Left colon (tissue), 2 donors: ENCODE measurements at places on chromosomes 4 and X.

GRCh38 chr4:1413687-1414479 is 7.6 kb upstream of the NKX1-1 start:
- DNase-seq, result peak; percentile 14

DNA sequence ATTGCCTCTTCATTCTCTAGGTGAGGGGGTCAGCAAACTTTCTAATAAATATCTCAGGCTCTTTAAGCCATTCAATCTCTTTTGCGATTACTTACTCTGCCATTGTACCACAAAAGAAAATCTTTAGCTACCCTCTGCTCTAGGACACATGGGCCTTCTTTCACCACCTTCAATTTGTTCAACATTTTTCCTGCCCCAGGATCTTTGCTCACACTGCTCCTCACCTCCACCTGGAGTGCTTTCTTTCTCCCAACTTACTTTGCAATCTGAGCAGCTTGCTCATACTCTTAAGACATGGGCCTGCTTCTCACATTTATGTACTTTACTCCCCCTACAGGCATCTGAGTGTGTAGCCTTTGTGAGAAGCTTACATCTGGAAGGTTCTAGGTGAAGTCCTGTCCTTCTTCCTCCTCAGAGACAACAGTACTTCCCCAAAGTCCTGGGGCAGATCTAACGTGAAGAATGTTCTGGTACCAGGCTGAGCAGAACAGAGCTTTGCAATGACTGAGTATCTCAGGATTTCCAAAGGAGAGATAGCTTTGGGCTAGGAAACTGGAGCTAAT is 55.0 kb upstream of the PRDM5 start:
- no peak for DNase-seq

GRCh38 chr4:166458756-166459155 is 585.7 kb downstream of the TLL1 start:
- no peak for DNase-seq

- no peak for DNase-seq
Observed at GRCh38 chrX:107596651-107597050, 31.7 kb upstream of the PRPS1 start.

GRCh38 chr4:87574996-87575395 is 33.3 kb upstream of the DSPP start:
- DNase-seq, result no peak

GRCh38 chr4:38254825-38255224 is 294.6 kb downstream of the PTTG2 start:
- no peak for DNase-seq

DNA sequence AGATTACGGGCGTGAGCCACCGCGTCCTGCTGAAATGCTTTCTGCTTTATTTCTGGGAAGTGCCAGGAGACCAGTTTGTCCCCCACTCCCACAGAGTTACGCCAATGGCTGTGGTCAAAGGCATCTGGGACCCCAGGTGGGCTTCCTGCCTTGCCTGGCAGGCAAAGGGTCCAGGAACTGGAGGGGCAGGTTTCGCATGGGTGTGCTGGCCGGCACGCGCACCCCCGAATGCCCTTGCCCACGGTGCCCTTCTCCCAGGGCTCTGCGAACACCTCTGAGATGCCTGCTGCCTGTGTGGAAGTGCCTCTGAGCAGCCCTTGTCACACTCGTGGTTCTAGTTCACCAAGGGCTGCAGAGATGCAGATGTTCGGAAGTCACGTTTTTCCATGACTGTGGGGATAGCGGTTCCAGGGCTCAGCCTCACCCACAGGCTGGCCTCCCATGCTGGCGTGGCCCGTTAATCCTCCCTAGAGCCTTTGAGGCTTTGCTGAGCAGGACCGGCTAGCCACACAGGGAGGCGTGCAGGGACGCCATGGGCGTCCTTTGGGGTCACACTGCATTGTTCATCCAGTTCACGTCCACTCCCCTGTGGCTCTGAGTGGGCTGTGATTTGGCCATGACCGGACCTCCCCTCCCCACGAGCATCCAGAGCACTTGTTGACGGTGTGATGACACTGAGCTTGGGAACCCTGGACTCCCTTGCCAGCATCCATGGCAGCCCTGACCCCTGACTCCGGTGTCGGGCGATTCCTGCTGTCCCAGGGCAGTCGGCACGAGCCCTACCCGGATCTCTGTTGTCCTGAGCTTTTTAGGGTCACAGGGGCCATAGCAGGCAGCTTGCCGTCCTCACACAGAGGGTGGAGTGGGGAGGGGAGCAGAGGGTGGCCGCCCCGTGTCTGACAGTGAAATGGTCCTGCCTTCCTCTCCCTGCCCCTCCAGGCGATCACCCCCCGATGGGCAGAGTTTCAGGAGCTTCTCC is 12.7 kb upstream of the ADD1 start:
- DNase-seq, result peak; percentile 8

DNA sequence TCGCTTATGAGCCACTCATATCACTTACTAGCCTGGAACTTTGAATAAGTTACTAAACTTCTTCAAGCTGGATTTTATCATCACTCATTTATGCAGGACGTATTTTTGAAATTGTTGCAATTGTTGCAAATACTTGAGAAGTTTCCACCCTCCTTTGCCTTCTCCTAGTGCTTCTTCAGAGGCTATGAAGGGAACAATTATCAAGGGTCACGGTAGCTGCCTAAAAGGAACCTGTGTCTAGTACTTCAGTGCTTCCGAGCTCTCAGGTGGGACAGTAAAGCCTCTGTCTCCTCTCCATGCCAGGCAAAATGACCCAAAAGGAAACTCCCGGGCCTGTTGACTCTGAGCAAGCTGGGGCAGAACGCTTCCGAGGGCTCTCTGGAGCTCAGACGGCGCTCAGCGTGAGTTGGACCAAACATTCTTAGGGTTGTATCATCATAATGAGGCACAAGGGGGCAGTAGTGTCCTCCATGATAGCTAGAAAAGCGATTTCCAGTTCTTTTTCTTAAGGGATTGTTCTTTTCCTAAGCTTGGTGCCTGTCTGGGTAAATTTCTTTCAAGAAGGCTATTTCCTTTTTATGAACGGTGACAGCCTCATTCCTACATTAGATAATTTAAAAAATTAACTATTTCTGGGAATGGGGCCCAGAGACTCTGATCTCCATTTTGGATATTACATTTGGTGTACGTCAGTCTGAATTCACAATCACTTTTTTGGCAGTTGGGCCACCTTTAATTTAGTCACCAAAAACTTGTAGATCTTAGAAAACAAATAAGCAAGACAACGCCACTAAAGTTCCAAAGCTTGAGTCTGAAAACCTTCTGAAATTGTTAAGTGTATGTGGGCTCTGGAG is 73.1 kb downstream of the PACRGL start:
- DNase-seq, result no peak

DNA sequence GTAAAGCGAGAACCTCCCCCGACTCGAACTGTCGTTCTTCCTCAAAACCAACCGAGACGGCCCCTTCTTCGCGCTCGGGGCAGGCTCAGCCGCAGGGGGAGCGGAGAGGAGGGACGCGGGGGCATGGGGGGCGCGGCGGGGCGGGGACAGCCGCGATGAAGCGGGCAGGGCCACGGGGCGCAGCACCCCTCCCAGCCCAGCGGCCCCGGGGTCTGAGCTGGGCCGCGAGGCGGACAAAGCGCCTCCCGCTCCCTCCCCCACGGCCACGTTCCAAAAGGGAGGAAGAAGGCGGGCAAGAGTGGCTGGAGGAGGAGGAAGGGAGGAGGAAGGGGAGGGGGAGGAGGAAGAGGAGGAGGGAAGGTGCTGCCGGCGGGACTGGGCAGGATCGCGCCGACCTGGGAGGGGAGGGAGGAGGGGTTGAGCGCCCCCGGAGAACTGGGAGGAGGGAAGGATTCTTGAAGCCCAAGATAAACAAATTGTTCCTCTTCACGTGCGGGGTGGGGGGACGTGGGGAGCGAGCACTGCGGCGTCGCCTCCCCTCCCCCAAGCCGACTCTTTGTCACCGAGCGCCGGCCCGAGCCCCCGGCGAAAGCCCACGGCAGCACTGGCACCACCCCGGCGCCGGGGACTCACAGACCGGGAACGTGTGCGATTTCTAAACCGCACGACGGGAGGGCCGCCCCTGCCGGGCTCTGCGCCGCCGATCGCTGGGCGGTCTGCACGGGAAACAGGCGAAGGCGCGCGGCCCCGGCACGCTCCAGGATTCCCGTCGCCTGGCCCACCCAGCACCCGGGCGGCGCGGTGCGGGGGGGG is 2.9 kb downstream of the MAML3 start:
- peak; percentile 93 for DNase-seq

DNA sequence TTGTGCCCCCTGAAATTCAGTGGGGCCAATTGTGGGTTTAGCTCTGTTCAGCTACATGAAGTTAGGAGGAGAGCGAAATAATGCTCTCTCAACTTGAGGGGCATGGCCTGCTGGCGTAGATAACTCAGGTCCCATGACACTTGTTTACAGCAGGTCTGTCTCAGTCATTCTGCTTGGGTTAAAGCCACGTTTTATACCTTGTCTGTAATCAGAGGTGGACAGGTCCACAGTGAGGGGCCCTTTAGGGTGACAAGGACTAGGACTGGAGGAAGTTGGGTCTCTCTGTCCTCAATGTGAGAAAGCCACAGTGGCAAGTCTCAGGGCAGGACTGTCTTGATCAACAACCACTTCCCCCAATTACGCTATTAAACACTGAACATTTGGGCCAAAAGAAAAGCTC is 49.0 kb downstream of the PDHA1 start:
- DNase-seq, result no peak

- DNase-seq, result no peak
Observed at GRCh38 chr4:176910646-176911045, 117.9 kb upstream of the VEGFC start.

GRCh38 chr4:35087218-35087617 is 1157.1 kb downstream of the ARAP2 start:
- no peak for DNase-seq
